ENCODE measurements at places on chromosomes 16 and 17.
A peak's percentile ranks its signal among the peaks of the same experiment; 100 is the strongest.

DNA sequence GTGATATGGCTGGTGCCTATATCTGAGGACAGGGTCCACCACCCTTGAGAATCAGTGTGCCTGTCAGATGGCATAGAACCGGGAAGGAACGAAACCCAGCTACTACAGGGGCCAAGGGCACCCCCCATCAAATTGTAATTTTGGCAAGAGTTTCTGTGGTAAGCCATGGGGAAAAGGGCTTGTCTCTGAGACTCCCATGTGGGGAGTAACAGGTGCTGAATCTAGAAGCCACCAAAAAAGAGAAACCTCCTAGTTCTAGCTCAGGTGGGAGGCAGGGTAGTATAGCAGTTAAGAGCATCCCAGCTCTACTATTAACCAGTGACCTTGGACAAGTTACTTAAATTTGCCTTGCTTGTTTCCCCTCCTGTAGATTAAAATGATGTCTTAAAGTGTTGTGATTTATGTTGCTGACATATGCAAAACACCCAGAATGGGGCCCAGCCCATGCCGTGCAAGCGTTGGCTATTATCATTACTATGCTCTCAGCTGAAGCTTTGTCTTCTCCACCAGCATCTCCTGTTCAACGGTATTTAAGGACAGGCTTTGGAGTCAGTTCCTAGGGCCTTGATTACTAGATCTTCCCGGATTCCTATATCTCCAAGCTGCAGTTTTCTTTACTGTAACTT, 210.7 kb upstream of the NLRP1 start:
- no peak for DNase-seq

DNA sequence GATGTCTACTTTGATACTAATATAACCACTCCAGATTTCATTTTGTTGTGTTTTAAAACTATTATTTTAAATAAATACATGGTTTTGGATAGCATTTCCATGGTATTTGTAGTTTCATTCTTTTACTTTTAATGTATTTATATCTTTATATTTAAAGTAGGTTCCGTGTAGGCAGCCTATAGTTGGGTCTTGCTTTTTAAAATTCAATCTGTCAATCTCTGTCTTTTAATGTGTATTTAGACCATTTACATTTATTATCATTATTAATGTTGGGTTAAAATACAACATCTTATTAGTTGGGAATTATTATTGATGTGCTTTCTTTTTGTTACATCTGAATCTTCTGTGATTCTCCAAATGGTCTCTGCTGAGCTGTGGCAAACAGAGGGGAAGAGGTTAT, 412.1 kb downstream of the NPIPA7 start:
- no peak for DNase-seq

GRCh38 chr17:42853004-42853403, 2.0 kb downstream of the AOC3 start:
- DNase-seq = no peak

DNA sequence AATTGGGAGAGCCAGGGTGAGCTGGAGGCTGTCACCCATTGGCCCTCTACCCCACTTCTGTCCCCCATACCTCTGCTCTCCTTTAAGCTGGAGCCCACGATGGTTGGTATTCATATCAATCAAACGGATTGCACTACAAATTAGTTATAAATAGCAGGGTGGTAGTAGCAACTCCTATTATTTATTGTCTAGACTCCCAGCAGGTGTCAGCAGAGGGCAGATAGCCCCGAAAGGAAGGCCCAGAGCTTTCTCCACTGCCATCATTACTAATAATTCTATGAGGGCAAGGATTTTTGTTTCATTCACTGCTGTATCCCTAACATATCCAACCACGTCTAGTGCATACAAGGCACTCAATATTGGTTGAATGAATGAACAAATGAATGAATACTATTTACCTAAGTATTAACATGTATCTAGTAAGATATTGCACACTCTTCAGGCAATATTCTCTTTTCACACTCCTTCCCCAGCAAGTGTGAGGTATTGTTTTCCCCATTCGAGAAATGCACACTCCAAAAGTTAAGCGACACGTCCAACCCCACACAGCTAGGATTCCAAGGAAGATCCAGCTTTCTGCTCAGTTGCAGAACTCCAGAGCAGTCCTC, 6.3 kb downstream of the C17orf50 start:
- no peak for DNase-seq

DNA sequence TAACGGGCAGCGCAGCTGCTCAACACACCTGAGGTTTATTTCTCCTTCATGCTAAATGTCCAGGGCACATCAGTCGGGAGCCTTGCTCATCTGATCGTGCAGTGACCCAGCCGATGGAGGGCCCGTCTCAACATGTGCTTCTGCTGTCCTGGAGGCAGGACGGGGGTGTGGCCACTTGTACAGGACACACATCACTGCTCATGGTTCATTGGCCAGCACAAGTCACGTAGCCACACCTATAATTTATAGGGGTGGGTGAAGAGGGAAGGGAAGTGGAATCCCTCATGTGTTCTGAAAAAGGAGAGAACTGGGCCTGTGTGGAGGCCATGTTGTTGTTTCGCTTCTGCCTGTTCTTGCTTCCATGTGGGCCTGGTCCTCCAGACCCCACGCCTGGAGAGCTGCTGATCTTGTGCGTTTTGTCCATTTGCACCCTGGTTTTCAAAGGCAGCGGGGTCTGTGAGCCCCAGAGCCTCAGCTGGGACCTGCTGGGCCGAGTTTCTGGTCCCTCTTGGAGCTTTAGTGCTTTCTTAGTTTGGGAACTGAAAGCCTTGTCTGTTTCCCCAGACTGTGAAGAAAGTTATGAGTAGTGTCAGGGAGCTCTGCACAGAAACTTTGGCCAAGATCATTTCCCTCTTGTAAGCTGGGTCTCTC, 60.5 kb downstream of the CMIP start:
- no peak for DNase-seq

GRCh38 chr17:43645765-43646481, 15.8 kb downstream of the MEOX1 start:
- DNase-seq = no peak

- DNase-seq = peak; percentile 33
Observed at GRCh38 chr16:88118376-88118775, 167.1 kb downstream of the BANP start.

- DNase-seq = peak; percentile 83
Observed at GRCh38 chr17:78112518-78113471, 15.8 kb downstream of the TMC6 start.

DNA sequence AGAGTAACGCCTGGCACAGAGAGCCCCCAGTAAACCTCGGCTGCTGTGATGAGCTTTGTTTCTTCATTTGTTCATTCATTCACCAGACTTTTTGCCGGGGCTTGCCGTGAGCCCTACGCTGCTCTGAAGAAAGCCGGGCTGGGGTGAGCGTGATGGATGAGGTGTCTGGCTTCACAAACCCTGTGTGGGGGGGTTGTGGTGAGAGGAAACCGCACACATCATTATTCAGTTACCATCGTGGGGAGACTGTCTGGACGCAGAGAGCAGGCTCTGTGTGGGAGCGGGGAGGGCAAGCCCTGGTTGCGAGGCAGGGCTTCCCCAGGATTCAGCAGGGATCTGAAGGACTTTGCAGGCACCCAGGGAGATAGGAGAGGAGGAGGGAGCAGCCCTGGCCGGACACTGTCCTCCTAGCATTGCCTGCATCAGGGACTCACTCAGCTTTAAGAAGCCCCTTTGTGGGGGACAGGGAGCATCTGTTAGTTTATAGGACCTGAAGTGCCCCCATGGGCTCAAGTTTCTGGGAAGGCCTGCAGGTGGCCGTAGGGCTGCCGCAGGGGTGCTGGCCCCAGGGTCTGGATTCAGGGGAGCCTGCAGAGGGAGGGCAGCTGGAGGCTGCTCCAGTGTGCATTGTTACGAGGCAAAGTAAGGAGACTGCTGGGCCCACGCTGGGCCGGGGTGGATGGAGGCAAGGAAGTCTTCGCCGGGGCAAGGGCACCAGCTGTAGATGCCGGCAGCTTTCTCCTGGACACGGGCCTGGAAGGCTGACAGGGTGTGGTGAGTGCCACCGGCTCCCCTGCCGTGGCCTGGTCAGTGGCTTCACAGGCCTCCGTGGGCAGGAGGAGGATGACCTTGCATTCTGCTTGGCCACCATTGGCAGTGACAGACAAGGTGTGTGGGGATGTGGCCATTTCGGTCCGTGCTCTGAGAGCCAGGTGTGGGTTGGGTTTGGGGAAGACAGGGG, 334.5 kb downstream of the SEC14L1 start:
- DNase-seq = peak; percentile 64

DNA sequence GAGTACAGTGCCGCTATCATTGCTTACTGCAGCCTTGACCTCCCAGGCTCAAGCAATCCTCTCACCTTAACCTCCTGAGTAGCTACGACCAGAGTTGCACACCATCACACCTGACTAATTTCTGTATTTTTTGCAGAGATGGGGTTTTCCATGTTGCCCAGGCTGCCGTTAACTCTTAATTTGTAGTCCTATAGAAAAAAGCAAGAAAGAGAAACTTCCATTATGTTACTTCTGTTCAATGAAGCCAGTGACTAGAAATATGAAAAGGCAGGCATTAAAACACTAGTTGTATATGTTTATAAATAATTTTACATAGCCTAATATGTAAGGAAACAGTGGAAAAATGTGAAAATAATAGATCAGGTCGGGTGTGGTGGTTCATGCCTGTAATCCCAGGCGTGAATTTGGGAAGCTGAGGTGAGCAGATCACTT, 9.7 kb downstream of the RAD51C start:
- no peak for DNase-seq

GRCh38 chr16:11175787-11176341, 80.1 kb downstream of the SOCS1 start:
- DNase-seq = no peak

DNA sequence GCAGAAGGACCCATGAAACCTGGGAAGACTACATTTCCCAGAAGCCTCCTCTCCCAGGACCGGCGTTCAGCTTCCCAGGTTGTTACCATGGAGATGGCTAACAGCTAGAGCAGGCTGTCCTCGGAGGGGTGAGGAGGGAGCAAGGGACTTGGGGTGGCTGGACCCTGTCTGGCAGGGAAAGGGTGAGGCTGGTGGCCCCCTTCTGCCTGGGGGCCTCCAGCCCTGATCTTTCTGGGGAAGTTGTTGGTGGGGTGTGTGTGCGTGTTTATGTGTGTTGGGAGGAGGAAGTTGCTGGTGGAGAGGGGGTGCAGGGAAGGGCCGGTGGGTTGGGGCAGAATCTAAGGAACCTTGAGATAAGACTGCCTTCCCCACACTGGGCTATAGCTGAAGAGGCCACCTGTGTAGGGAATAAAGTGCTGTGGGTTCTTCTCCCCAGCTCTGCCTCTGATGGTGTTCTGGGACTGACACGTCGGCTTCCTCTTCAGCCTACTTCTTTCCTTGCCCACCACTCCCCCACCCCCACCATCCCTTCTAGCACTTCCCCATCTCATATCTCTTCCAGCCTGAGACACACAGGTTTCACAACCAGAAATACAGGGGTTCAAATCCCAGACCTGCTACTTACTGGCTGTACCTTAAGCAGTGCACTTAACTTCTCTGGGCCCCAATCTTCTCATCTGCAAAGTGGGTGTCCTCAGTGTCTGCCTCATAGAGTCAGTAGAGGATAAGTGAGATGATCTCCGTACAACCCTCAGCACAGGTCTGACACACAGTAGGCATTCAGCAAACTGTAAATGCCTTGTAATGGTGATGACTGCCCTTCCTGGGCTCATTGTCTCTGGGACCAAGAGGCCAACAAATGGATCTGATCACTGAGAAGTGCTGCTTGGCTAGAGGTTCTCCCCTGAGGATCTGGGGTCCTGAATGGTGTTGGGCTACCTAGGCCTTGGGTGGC, at the start of gene DRC7:
Gene DRC7, plus strand, starts transcription at position 82 of the 955 bp plus-strand sequence. CDS start 3,144 bp downstream, outside the sequence.
- DNase-seq = no peak

- DNase-seq = no peak
Observed at GRCh38 chr17:76671912-76672262, 28.3 kb upstream of the ST6GALNAC1 start.

GRCh38 chr16:19524616-19525384, 1.1 kb downstream of the CCP110 start:
- no peak for DNase-seq

DNA sequence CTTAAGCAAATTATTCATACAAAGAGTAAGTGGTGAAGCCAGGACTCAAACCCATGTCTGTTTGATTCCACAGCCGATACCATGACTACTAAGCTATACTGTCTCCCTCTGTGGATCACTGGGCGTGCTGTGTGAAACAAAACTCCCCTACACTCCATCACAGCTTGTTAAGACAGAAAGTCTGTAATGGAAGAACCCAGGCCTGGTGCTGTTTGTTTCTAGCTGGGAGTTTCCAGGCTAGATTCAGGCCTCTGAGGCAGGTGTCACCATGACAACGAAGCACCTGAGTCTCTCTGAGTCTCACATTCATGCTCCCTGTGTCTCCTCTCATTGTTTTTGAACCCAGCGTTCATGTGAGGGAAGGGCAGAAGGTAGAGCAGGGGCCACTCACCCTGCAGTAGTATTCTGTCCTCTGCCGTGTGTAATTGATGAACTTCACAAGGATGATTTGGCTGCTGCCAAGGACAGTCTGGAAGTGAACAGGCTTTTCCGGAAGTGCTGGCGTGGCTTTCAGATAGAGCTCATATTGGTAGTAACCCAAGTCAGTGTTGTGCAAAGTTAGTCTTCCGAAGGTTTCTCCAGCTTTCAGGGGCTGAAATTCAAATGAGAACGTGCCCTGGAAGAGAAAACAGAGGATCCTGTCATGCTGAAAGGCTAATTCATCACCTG, 8.6 kb upstream of the VAC14 start:
- DNase-seq = no peak
